ENCODE measurements at places on chromosomes 4 and X.
A peak's percentile ranks its signal among the peaks of the same experiment; 100 is the strongest.

DNA sequence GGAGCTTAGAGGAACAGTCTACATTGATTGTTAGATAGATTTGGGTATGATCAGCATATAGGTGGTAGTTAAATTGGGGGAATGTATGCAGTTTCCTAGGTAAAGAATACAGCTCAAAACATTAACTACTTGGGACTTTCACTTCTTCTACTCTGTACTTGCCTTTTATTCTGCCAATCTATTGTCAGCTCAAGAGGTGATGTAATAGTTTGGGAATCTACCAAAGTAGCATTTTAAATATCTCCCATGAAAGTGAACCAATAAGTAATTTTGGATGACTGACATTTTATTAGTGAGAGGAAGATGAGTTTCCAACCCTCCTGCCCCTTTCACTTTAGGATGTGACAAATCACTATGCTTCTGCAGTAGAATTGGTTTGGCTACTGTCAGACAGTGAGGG lies 43.4 kb downstream of the NUDT6 start:
- no peak for DNase-seq

DNA sequence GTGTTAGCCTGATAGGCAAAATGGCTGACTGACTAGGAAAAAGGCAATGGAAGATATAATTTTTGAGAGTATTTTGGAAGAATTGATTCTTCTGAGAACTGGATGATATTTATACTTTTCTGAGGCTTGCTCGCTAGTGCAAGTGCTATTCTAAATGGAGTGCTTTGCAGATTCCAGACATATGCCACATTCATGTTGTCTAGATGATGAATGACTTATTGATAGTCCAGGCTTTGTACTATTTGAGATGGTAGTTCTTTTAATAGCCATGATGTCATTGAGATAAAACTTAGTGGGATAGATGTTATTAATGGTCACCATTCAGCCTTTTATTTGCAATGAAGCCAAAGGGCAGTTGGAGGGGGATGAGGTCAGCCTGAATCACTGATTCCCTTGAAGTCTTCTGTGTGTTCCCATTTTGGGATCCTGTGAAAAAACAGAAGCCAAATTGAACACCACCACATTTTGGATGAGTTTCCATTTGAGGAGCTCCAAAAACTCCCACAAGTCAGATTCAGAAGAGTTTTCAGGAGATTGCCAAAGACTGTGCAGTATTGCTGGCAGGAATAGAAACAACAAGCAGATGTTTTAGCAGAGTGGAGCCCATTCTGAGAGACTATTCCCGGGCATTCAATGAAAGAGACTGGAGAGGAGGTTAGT lies 184.1 kb downstream of the IL1RAPL2 start:
- DNase-seq, result no peak

DNA sequence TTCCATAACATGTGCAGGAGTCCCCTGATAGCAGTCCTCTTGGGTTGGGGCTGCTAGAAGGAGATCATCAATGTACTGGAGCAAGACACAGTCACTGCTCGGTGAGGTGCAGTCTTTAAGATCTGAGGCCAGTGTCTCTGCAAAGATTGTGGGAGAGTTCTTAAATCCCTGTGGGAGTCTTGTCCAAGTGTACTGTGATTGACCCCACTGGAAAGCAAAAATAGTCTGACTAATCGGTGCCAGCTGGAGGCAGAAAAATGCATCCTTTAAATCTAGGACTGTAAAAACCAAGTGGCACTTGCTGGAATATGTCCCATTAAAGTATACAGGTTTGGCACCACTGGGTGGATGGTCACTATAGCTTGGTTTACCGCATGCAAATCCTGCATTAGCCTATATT lies 31.1 kb downstream of the SULT1E1 start:
- DNase-seq, result peak; percentile 10

GRCh38 chr4:139933104-139933503 lies 220.9 kb downstream of the MAML3 start:
- no peak for DNase-seq

- DNase-seq, result no peak
Measured at GRCh38 chr4:141065872-141066271, 67.4 kb downstream of the RNF150 start.

- no peak for DNase-seq
Measured at GRCh38 chrX:155544881-155545280, 67.9 kb downstream of the TMLHE start.

GRCh38 chrX:12988797-12989196 lies 13.9 kb downstream of the TMSB4X start:
- no peak for DNase-seq

DNA sequence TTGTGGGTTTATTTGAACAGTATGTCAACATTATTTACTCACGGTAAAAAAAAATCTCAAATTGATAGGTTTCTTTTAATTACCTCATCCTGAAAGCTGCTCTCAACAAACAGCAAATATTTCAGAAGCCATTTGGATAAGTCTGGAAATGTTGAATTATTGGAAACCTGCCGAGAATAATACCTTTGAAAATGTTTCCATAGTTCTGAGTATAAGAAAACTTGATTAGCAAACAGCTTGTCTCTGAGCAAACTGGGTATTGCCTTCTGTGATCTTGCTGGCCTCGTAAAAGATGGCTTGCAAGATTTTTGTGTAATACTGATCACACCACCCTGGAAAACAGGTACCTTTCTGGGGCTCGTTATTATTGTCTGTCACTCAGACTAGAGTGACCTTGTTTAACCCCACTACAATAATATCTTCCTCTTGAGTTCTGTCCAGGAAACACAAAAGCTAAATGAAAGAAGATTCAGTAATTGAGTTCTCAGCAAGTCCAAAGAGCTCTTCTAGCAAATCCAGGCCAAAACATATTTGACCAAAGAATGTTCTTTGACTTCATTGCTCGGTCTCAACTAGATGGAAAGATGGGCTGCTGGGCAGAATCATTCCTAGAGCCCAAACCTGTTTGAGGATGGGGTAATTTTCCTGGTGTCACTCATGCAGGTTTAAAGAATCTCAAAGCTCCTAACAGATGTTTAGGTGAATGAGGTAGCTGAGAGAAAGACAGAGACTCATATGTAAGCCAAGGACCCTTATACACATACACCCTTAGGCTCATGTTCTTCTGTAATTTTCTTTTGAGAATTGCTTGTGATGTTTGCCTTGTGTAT lies 255.6 kb upstream of the JADE1 start:
- DNase-seq, result no peak

GRCh38 chrX:155263854-155264628 lies at the start of gene RAB39B:
RAB39B (minus strand) TSS chrX:155264491; CDS start chrX:155264288, 203 bp downstream.
- DNase-seq, result peak; percentile 8

DNA sequence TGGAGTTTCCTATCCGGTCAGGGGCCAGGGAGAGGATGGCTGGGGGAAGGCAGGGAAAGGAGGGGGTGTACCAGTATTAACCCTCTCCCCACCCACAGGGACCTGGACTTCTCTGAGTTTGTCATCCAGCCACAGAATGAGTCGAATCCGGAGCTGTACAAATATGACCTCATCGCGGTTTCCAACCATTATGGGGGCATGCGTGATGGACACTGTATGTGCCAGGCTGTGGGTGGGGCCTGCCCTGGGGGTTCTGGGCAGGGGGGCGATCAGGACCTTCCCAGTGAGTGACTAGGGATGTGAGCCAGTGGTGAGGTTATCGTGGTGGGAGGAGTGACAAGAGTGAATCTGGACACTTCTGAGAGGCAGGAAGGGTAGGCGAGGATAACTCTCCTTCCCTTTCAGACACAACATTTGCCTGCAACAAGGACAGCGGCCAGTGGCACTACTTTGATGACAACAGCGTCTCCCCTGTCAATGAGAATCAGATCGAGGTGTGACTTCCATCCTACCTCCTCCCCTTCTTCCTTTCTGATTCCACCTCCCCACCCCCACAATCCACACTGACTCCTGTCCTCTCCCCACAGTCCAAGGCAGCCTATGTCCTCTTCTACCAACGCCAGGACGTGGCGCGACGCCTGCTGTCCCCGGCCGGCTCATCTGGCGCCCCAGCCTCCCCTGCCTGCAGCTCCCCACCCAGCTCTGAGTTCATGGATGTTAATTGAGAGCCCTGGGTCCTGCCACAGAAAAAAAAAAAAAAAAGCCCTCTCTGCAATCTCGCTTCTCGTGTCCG lies 14.6 kb downstream of the USP11 start:
- no peak for DNase-seq

- no peak for DNase-seq
Measured at GRCh38 chr4:125459531-125459930, 144.8 kb downstream of the FAT4 start.

DNA sequence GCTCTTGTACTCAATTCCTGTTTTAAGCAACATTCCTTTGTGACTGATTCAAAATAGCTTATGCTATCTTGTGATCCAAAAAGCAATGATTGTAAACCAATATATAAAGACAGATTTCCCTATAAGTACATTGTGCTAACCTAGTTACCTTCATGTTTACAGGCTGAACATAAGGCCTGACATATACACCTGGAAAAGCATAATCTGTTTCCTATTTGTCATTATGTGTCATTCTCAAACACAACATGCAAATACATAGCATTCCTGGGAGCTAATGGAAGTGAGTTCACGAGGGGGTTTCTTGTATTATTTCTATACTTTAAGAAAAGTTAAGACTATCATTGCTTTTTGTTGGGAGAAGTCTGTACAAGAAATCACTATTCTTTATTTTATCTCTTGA lies 638.1 kb upstream of the AGA start:
- no peak for DNase-seq

DNA sequence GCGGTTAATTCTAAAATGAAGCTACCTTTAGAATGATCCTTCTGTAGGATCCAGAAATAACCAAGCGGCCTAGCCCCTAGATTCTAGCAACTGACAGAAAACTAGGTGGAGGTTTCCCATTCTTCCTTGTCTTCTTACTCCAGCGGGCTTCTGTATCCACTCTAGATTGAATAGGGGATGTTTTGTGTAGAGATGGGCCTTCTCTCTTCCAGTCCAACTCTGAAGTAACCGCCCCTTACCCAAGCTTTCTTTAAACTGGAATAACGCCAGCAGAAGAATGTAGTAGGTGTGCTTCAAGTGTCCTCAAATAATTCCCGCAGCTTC lies 386 bp upstream of the TMEM184C start:
- no peak for DNase-seq

GRCh38 chrX:107227780-107228485 lies 21.5 kb downstream of the DNAAF6 start:
- DNase-seq, result no peak

GRCh38 chr4:89860971-89861370 lies 24.0 kb upstream of the SNCA start:
- no peak for DNase-seq

DNA sequence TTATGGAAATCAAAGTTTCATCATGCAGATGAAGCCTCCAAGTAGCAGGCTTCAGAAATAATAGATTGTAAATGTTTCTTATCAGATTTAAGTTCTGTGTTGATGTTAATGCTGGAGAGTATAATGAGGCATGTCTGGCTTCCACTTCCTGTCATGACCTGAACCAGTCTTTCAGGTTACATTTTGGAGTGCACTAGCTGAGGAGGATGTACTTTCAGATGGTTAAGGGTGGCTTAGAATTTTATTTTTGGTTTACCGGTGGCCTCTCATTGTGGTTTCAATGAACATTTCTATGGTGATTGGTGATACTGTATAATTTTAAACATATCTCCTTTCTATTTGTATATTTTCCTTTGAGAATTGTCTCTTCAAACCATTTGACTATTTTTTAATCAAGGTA lies 890.4 kb downstream of the SH3BGRL start:
- no peak for DNase-seq

- peak; percentile 10 for DNase-seq
Measured at GRCh38 chrX:140817943-140818342, 108.4 kb downstream of the LINC00632 start.

GRCh38 chrX:72358313-72358712 lies 52.6 kb upstream of the CITED1 start:
- no peak for DNase-seq

GRCh38 chrX:7620560-7620959 lies 222.4 kb upstream of the VCX start:
- DNase-seq, result no peak

DNA sequence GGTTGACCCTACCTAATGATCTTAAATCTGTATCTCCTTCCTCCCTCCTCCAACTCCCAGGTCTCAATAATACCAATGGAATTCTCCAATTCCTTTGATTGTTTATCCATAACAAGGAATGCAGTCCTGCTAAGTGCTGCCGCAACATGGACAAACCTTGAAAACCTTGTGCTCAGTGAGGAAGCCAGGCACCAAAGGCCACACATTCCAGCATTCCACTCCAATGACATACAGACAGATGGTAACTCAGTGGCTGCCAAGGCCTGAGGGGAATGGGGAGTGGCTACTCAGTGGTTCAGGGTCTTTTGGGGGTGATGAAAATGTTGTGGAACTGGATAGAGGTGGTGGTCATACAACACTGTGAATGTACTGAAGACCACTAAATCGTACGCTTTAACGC lies 10.4 kb downstream of the HAUS7 start:
- peak; percentile 57 for DNase-seq

DNA sequence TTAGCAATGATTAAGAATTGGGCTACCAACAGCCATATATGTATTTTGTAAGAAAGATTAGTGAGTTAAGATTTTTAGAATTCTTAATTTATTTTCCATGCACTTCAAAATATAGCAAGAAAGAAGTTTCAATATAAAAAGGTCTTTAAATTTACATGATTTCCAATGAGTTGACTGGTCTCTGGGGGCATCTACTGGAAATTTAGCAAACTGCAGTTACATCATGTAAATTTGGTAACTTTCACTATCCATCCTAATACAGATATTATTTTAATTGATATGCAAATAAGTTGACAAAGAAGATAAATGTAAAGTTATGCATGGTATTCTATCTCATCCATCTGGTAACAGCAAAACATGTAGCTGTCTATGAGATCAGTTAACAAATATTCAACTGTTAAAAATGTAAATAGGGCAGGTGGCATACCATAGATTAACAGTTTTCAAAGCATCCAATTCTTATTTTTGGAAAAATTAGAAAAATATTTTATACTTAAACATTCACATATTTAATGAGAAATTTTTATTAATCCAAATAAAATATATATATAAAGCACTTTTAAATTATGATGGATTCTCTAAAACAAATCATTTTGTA lies 29.1 kb downstream of the TTC29 start:
- peak; percentile 15 for DNase-seq

DNA sequence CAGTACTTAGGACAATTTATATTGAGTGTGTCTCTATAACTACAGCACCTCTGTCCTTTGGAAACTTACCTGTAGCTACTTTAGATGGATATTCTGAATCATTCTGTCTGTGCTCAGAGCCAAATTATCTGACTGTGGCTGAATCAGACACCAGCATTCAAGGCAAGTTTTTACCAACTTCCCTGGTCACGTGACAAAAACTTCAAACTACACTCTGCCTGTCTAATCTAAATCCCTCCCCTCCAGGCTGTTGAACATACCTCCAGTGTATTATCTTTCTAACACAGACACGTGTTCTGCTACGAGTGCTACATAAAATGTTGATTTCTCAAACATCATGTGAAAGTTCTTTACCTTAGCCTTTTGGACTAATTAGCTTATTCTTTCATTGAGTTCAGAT lies 641.2 kb upstream of the CPEB2 start:
- no peak for DNase-seq

GRCh38 chrX:110133735-110134370 lies 130.9 kb downstream of the TMEM164 start:
- no peak for DNase-seq

- DNase-seq, result no peak
Measured at GRCh38 chrX:9122519-9123245, 88.8 kb upstream of the FAM9B start.

GRCh38 chr4:65170768-65171514 lies 499.3 kb downstream of the EPHA5 start:
- DNase-seq, result no peak
